Activated T-cell treated with anti-CD3 and anti-CD28 coated beads, Interleukin-2, amount 50 U/mL, for 48 hours (primary cell): ENCODE measurements at places on chromosomes 7 and 10.

GRCh38 chr10:3192856-3193635 is 20.5 kb upstream of the PITRM1 start:
- DNase-seq: peak; percentile 66

- no peak for DNase-seq
Observed at GRCh38 chr10:58661336-58661735, 148.7 kb downstream of the BICC1 start.

GRCh38 chr10:52019077-52019555 is 295.0 kb upstream of the DKK1 start:
- DNase-seq: no peak

GRCh38 chr10:80199828-80200227 is 5.5 kb downstream of the ANXA11 start:
- no peak for DNase-seq
